ENCODE measurements at places on chromosomes 11 and 22.

- peak; percentile 84 for DNase-seq
Observed at GRCh38 chr11:1307163-1307870, 2.1 kb downstream of the TOLLIP start.

DNA sequence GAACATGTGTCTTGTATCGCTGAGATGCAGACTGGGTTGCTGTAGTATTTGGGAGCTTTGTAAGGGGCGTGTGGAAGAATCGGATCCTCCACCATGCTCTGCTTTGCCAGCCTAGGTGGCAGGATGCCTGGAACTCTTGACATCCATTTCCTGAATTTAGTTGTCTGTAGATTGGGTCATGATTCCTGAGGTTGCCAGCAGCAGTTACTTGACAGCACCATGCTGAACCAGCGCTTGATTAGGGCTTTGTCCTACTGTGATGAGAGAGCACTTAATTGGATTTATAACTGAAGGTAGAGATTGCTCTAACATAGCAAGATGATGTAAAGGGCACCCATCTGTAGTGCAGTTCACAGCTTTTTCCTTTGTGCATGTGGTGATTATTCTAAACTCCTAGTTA lies 75.6 kb upstream of the HORMAD2 start:
- DNase-seq, result no peak

- peak; percentile 20 for DNase-seq
Observed at GRCh38 chr11:1202776-1203504, 19.9 kb upstream of the MUC5B start.

GRCh38 chr11:10743354-10744000 lies 7.6 kb upstream of the CTR9 start:
- DNase-seq, result no peak

GRCh38 chr11:2789791-2790567 lies 90.2 kb upstream of the KCNQ1OT1 start:
- DNase-seq, result no peak

- DNase-seq, result no peak
Observed at GRCh38 chr11:44607987-44608386, 42.5 kb downstream of the CD82 start.

DNA sequence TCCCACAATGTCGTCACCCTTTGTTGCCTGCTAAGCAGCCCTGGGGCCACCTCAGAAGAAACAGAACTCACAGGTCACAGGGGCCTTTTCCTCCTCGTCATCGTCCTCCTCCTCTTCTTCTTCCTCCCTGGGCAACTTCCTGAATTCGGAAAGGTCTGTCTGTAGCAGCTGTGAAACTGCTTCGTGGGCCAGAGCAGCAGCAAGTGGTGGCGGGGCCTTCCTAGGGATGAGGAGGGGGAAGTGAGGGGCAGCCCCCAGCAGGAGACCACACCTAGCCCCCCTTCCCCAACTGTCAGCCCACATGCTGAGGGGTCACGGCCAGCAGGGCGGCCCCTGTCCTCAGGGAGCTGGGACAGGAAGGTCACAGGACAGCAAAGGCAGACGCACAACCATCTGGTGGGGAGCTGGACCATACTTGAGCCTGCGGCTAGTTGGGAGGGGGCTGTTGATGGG lies 13.2 kb downstream of the PPM1F start:
- peak; percentile 99 for DNase-seq

DNA sequence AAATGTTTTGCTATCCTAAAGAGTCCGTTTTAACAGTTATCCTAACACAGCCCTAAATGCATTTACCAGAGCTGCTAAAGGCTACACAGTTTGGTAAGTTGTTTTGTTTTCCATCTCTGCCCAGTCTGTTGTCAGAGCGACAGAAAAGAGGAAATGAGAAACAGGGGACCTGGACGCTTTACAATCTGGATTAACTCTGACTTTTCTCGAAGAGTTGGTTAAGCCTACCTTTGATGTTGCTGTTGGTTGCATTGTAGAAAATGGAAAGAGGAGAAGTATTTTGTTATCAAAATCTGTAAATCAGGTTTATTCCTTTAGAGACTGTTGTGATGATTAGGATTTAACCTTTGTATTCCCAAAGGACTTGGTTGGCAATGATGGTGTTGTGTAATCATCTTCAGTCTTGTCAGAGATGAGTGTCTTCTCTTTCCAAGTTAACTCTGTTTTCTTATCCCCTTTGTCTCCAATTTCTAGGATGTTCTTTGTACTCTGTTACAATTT lies 481 bp downstream of the ANGPTL5 start:
- DNase-seq, result peak; percentile 60
